ENCODE measurements at places on chromosomes 2 and 18.

DNA sequence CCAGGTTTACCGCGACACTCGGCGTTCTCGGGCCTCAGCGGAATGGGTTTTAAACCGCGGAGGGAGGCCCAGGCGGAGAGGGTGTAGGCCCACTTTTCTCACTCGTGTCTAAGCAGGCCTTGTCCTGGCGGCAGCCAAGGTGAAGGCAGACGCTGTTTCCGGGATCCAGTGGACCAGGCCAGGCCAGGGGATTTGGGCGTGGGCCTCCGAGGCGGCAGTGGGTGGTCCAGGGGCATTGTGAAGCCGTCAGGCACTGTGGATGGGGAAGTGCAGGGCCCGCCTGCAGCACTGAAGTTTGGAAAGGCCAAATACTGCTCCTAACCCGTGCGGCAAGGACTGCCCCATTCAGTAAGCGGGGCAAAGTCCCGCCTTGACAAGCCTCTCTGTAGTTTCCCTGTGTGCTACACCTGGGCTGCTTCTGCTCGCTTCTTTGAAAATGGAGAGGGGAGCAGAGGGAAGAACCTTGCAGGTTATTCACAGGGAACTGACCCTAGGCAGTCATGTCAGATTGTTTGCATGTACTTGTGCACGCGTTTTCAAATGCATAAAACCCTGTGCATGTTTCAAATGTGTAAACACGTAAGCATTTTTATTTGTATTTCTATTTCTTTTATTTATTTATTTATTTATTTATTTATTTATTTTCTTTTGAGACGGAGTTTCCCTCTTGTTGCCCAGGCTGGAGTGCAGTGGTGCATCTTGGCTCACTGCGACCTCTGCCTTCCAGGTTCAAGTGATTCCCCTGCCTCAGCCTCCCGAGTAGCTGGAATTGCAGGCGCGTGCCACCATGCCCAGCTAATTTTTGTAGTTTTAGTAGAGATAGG is 7.5 kb upstream of the DLX2 start:
- H3K27me3 ChIP-seq: peaks cover 35% of the 10 kb centered on the region
- no peak overlapping the region for H3K27ac ChIP-seq
- peak; percentile 22 for DNase-seq
- peaks cover 20% of the 10 kb centered on the region for H3K4me1 ChIP-seq

DNA sequence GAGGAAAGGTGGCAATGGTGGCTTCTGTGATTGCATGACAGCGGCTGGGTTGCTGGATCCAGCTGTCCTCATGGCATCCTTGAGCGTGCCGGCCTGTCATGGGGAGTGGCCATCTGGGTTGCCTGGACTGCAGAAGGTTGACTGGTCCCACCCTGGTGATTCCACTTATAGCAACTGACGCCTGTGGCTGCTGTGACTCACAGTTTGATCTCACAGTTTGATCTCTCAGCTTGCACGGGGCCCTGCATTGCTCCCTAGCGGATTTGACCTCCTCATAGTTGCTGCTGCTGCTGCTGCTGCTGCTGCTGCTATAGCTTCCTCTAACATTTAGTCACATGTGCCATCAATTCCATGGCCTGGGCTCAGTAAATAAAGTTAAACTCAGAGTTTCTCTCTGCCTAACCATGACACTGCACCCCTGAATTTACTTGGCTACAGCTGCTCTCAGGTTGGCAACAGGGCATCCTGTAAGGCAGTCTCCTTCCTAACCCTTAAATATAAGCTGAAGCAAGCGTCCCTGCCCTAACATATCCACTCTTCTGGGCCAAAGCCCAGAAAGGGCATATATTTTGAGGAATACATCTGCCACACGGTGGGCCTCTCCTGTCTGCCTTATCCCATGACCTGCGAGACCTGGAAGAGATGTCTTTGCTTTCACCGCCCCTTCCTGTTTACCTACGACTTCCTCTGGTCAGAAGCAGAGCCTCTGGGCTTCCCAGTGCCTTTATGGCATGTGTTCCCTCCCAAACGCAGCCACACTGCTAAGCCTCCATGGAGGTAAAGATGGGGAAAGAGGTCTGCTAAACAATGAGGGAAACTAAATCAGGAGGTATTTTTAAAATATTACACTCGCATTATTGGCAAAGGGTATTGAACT is 37.8 kb upstream of the CCDC150 start:
- no peaks in the 10 kb centered on the region for H3K4me1 ChIP-seq
- no peak overlapping the region for H3K27ac ChIP-seq
- no peaks in the 10 kb centered on the region for H3K27me3 ChIP-seq
- no peak overlapping the region for H3K4me3 ChIP-seq
- no peak for DNase-seq
- H3K36me3 ChIP-seq: no peaks in the 10 kb centered on the region

DNA sequence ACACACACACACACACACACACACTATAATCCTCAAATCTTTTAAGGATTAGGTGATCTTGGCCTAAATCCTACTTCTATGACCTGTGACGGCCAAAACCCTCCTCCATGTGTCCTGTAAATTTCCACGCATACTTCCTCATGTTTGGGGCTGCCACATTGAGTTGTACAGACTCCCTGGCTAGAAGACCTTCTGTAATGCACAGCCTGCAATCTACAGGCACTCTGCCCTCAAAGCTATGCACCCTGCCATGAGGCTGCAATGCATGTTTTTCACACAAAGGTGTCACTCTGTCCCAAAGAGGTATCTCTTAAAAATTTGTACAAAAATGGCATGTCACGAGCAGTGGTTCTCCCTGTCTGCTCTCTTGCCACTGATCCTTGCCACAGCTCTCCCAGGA is 26.4 kb upstream of the B4GALT6 start:
- no peak overlapping the region for H3K27ac ChIP-seq
- no peak overlapping the region for H3K4me3 ChIP-seq
- H3K27me3 ChIP-seq: no peaks in the 10 kb centered on the region
- DNase-seq: no peak
- no peaks in the 10 kb centered on the region for H3K36me3 ChIP-seq
- H3K4me1 ChIP-seq: no peaks in the 10 kb centered on the region

DNA sequence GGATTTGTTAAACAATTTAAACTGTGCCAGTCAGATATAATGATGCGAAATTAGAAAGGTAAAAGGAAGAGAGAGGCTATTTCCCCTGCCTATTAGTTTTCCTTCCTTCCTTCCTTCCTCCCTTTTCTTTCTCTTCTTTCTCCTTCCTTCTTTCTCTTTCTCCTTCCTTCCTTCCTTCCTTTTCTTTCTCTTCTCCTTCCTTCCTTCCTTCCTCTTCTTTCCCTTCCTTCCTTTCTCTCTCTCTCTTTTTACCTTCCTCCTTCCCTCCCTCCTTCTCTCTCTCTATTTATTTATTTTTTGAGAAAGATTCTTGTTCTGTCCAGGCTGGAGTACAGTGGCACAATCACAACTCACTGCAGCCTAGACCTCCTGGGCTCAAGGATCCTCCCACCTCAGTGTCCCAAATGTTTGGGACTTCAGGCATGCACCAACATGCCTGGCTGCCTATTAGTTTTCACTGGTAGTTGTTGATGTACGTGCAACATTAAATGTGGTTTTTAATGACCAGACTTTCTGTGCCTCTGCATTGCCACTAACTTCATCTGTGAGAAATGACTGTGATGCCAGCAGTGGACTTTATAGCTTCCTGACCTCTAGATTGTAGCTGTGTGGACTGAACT is 48.7 kb upstream of the NFE2L2 start:
- H3K27ac ChIP-seq: no peak overlapping the region
- H3K27me3 ChIP-seq: no peaks in the 10 kb centered on the region
- no peaks in the 10 kb centered on the region for H3K36me3 ChIP-seq
- DNase-seq: no peak
- no peak overlapping the region for H3K4me3 ChIP-seq

DNA sequence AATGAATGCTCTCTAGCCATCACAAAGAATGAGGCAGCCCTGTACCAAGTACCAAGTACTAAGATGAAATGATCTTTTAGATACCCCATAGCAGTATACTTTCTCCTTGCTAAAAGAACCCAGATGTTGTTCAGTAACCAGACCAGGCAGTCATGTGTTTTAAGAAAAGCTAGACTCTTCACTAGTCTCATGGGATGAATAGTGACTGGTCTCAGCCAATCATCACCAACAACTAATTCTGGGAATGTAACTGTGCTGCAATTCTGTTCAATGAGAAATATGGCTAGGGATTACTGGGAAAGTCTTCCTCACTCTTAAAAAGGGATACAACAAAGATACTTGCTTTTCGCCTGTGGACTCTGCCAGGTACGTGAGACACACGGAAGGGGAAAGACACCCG is 29.5 kb downstream of the MBOAT2 start:
- no peak overlapping the region for H3K4me3 ChIP-seq
- DNase-seq: no peak
- H3K4me1 ChIP-seq: no peaks in the 10 kb centered on the region
- H3K27me3 ChIP-seq: no peaks in the 10 kb centered on the region

DNA sequence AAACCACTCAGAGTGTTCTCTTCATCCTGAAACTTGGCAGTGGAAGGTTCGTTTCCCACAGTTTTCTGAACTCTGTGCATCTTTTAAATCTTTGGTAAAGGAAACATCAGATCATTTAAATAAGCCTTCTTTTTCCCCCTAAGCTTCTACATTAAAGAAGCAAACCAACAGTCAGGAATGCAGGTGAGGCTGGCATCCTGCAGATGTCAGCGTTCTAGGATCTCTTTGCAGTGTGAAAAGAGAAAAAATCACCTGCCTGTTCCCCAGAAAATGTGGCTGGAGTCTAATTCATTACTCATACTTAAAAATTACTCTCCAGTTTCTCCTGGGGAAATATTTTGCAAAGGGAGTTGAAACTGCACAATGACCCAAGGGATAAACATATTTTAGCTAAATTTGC is 64.5 kb upstream of the ZCCHC2 start:
- DNase-seq: no peak
- H3K36me3 ChIP-seq: no peaks in the 10 kb centered on the region
- no peaks in the 10 kb centered on the region for H3K27me3 ChIP-seq
- H3K4me3 ChIP-seq: no peak overlapping the region
- no peaks in the 10 kb centered on the region for H3K4me1 ChIP-seq

- no peaks in the 10 kb centered on the region for H3K36me3 ChIP-seq
- no peak overlapping the region for H3K27ac ChIP-seq
- H3K4me1 ChIP-seq: no peaks in the 10 kb centered on the region
- DNase-seq: no peak
Measured at GRCh38 chr18:38459131-38459994, 893.8 kb upstream of the CELF4 start.

DNA sequence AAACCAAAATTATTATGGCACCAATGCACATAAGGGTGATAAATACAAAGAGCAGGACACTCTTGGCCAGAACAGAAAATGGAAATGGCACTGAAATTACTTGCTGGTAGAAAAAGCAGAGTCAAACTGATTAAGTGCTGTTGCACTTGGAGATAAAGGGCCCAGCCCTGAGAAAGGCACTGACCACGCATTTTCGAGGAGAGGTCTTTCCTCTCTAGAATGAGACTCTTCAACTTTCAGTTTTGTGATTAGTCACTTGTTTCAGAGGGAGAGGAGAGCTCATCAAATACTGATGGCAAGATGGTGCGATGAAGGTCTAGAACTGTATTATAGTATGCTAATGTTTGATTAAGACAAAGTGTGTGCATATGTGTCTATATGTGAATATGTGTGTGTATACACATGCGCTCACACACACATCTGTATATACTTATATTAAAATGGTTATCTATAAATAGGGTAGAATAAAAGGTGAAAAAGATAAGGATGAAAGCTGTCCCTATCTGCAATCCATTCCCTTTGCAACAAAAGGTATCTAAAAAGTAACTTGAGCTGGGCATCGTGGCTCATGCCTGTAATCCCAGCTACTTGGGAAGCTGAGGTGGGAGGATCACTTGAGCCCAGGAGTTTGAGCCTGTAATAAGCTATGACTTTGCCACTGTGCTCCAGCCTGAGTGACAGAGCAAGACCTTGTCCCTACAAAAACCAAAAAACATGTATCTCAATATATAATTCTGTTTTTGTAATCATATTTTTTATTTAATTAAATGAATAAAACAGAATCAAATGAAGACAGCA is 48.8 kb upstream of the ZDBF2 start:
- no peak overlapping the region for H3K27ac ChIP-seq
- no peak overlapping the region for H3K4me3 ChIP-seq
- H3K27me3 ChIP-seq: no peaks in the 10 kb centered on the region
- no peaks in the 10 kb centered on the region for H3K4me1 ChIP-seq
- H3K36me3 ChIP-seq: no peaks in the 10 kb centered on the region

DNA sequence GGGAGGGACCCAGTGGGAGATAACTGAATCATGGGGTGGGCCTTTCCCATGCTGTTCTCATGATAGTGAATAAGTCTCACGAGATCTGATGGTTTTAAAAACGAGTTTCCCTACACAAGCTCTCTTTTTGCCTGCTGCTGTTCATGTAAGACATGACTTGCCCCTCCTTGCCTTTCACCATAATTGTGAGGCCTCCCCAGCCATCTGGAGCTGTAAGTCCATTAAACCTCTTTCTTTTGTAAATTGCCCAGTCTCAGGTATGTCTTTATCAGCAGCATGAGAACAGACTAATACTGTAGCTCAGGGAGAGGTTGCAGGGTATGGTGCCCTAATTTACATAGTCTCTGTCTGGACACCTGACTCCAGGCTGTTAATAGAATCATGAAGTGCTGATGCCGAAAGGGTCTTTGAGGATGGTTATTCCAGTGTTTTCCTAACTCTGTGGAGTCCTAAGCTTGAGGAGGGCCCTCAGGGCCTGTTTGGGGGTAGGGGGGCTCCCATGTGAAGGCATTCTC is 343.2 kb downstream of the ALK start:
- peaks cover 4% of the 10 kb centered on the region for H3K4me1 ChIP-seq
- DNase-seq: no peak
- H3K36me3 ChIP-seq: no peaks in the 10 kb centered on the region

DNA sequence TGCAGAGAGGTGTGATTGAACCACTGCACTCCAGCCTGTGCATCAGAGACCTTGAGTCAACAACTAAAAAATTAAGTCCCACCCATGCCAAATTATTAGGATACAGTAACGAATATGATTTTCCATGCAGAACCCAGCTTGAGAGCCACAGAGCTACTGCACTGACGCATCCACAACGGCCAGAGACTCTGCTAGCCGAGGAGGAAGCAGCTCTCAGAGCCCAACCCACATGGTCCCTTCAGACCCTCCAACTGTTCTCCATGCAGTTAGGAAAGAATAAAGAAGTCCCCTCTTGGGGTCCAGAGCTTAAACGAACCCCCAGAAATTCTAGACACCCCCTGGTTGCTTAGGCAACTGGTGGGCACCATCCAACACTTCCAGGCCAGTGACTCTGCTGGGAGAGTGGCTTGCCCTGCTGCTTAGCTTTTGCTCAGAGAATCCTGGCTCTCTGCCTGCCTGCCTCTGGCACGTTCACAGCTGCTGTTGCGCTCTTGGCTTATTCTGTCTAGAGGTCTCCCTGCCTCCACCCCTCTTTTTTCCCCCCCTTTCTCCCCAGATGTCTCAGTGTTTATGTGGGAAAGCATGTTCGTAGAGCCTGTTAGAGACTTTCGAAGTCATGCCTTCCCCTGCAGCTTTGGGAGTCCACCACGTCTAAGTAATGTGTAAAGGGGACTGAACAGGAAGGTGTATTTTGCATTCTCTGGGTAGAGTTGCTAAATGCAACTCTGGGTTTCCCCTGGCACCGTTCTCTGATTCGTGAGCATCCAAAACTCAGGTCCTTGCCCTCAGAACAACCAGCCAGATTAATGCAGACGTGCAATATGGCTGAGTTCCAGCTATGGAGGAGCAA is 26.0 kb upstream of the SP3 start:
- H3K36me3 ChIP-seq: no peaks in the 10 kb centered on the region
- peaks cover 32% of the 10 kb centered on the region for H3K4me1 ChIP-seq
- peak; percentile 66 for DNase-seq
- peak overlapping the region; percentile 9 for H3K4me3 ChIP-seq
- no peaks in the 10 kb centered on the region for H3K27me3 ChIP-seq
- peak overlapping the region; percentile 72 for H3K27ac ChIP-seq
